Activated CD4-positive, alpha-beta T cell treated with anti-CD3 and anti-CD28 coated beads for 4 hours (primary cell): ENCODE measurements at places on chromosomes 2 and 18.
A peak's percentile ranks its signal among the peaks of the same experiment; 100 is the strongest.

DNA sequence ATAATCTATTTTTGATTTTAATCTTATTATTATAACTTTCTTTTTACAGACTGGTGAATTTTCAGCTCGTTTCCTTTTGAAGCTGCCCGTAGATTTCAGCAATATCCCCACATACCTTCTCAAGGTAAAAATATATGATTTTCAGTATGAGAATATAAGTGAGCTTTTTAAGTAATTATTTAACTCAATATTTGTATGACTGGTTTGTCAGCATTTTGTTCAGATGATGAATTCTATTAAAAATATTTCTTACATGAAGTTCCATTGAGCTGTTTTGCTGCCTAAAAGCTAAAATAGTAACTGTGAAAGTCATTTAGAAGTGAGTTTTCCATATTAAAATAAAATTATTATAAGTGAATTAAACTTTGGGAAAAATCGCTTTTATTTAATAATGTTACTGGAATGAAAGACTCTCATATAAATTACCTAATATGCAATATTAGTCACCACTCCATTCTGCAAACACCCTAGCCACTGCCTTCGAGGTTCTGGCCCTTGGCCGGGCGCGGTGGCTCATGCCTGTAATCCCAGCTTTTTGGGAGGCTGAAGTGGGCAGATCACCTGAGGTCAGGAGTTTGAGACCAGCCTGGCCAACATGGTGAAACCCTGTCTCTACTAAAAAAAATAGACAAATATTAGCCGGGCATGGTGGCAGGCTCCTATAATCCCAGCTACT lies 155.3 kb downstream of the BABAM2 start:
- DNase-seq = no peak

GRCh38 chr2:174487108-174487819 lies 435 bp upstream of the GPR155 start:
- peak; percentile 99 for DNase-seq

GRCh38 chr2:240989451-240990265 lies 8.8 kb upstream of the SNED1 start:
- DNase-seq = no peak

DNA sequence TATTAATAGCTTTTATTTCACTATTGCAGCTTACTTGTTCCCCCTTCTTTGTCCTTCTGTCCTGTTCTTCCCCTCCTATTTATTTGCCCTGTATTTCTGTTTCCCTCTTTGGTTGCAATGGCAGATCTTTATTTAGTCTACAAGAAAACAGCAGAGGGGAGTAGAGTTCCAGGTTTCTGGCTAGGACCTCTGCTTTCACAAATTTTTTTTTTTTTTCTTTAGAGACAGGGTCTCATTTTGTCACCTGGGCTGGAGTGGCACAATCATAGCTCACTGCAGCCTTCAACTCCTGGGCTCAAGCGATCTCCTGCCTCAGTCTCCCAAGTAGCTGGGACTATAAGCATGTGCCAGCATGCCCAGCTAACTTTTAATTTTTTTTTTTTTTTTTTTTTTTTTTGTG lies 188.1 kb upstream of the SPRED2 start:
- DNase-seq = no peak

DNA sequence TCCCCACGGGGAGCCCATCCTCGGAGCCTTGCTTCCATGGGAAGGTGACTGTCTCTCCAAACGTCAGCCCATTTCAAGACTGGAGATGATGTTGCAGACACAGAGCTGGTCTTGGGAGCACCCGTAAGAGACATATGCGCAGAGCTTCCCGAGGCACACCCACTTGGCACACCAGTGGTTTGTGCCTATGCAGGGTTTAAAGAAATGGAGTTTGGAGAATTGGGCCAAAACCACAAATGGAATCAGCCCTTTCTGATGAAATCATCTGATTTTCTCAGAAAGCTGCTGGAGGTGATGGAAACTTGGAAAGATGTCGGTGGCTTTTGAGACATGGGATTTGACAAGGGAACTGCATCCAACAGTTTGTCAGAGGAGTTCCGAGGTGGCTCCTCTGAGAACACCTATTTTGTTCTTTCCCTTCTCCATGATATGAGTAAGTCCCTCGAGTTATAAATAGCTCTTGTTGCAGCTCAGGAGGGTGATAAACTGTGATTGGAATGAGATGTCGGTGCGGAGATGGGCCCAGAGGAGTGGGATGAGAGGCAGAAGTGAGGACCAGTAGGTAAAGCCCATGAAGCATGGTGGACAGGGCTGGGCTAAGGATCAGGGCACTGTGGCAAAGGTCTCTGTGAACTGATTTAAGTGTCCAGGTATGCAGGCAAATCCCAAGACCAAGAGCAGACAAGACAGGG lies 225.7 kb downstream of the ACKR3 start:
- no peak for DNase-seq

DNA sequence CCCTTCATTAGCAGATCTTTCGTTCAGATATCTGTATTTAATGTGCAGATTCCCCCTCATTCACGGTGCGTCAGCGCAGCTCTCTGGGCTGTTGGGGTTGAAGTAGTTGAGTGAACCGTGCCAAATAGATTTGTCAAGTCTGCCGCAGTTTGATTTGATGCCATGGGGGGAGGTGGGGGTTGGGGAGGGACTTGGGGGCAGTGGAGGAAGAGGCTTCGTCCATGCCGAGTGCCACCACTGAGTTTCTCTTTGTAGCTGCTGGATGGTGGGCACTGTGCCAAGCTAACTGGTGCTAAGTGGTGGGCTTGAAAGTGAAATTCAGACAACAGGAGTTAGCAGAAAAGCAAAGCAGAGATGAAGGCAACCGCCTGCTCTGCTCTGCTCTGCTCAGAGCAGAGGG lies 47.9 kb downstream of the NRP2 start:
- no peak for DNase-seq

DNA sequence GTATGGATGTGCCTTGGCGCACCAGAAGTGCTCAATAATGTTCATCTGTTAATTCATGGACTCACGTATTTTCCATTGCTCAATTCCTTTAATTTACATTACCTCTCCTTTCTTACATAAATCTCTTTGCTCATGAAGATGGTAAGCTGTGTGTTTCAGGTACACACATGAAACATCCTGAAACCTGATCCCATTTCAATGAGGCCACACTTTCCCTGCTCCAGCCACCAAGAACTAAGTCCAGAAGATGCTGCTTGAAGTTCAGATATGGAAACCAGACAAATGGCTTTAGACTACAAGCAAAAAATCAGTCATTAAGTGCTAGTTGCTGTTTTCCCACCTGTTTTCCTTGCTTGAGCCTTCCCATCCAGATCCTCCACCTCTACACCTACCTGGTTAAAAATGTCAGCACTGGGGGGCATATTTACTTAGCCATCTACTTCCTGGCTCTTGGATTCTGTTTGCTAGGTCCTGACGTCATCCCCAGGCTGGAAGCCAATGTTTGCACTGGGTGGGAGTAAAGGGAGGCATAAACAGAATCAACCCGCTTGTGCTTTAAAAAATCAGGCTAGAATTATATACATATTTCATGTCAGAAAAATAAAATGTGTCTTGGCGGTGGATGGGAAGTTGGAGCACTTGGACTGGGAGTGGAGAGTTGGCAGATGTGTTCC lies 309.7 kb downstream of the OSR1 start:
- no peak for DNase-seq

GRCh38 chr2:175734686-175735085 lies 267.4 kb downstream of the LNPK start:
- DNase-seq = no peak

- DNase-seq = no peak
These were observed 94.1 kb upstream of the CD302 start for GRCh38 chr2:159891917-159892730.

GRCh38 chr18:23183411-23184150 lies 48.3 kb downstream of the CABLES1 start:
- DNase-seq = no peak

- DNase-seq = no peak
These were observed 2.3 kb upstream of the CRYBA2 start for GRCh38 chr2:218995561-218995960.

- no peak for DNase-seq
These were observed 2.3 kb downstream of the HJURP start for GRCh38 chr2:233852056-233852455.

DNA sequence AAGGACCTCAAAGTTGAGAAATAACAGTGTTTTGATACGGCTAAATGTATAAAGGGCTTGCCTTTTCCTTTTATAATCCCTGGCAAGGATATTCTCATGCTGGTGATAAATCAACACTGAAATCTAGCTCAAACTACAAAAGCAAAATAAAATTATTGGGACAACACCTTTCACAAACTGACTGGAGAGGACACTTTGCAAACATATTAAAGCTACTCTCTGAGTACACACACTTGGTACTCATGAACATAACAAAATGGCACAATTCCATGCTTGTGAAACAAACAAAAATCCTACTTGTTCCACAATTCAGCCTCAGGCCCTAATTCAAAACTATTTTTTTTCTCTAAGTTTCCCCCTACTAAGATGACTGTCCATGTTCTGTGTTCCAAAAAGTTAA lies 305.8 kb downstream of the ETAA1 start:
- no peak for DNase-seq

GRCh38 chr18:11872479-11873136 lies 21.4 kb downstream of the CHMP1B start:
- no peak for DNase-seq

DNA sequence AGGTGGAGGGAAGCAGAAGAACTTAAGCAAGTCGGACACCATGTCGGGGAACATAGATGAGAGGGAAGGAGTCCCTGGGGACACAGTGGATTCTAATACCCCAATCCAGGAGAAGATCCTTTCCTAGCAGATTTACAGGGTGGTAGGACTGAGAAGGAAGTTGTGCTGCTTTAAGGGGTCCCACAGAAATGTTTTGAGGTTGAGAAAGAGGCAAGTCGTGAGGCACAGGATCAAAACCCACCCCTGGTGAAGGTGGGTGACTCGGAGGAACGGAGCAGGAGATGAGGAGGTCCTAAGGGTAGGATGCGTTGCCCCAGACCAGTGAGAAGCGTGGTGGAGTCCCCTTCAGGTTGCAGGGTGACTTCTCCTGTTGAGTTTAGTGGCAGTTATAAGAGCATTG lies 32.7 kb downstream of the DCDC2C start:
- no peak for DNase-seq
